ENCODE measurements at places on chromosomes 12 and 14.

- DNase-seq, result no peak
These were observed 296.0 kb downstream of the PCNX1 start for GRCh38 chr14:71203306-71203705.

DNA sequence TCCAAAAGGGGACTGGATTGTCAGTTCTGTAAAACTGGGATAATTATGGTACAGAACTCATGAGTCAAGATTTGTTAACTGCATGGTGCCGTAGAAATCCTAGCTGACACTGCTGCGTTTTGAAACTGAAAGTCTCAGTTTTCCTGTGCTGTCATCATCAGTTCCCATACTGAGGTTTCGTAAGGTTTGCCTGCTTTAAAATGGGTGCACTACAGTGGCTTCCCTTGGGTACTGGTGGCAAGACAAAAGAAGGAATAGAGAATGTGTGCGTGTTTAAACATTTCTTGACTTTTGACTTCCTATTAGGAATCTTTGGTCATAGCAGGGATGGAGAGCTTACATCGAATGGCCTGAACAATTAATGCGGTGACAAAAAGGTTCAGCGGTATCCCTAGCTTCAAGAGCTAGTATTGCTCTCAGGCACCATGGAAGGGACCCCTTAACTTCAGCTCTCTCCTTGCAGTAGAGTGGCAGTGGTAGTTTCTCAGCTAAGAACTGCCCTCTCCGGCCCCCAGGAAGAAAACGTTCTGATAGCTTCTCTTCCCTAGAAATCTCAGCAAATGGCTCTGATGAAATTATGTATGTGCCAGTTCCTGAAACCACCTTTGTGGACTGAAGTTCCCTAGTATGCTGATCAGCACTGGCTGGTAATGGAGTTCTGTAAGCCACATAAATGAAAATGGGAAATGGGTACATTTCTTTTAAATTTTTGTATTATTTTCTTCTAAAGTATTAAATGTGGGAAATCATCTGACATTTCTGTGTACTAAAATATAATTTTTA is 28.9 kb downstream of the ANO6 start:
- no peak for DNase-seq

GRCh38 chr12:115046805-115047204 is 362.8 kb upstream of the TBX3 start:
- no peak for DNase-seq

DNA sequence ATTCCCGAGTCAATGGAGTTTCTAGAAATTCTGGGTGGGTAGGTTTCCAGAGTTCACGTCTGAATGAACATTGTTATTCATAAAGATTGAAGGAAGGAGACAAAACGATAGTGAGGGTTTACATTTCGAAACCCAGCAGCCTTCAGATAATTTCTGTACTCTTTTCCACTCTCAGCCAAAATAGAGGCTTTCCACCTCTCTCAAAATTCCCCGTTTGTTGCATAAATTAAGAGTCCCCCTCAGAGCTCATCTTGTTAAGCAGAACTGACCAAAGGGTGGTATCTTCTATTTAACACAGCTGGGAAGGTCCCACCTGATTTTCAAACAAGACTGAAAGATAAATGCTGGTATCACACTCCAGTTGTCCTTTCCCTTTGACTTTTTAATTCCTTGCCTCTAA is 21.5 kb upstream of the YARS2 start:
- no peak for DNase-seq

- peak; percentile 62 for DNase-seq
These were observed 182.7 kb downstream of the KICS2 start for GRCh38 chr12:64039281-64039871.

DNA sequence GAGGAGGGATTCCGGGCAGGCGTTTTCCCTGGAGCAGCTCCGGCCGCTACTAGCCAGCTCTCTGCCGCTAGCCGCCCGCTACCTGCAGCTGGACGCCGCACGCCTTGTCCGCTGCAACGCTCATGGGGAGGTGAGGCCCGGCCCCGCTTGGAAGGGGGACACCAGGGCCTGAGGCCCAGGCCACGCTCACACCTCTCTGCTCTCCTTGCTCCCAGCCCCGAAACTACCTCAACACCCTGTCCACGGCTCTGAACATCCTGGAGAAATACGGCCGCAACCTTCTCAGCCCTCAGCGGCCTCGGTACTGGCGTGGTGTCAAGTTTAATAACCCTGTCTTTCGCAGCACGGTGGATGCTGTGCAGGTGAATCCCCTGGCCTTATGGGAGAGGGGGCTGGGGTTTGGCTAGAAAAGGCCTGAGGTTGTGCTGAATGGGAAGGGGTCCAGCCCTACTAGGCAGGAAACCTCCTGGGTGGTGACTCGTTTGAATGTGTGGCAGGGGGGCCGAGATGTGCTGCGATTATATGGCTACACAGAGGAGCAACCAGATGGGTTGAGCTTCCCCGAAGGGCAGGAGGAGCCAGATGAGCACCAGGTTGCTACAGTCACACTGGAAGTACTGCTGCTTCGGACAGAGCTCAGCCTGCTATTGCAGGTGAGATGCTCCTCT is 597 bp downstream of the RNF31 start:
- DNase-seq, result peak; percentile 36

DNA sequence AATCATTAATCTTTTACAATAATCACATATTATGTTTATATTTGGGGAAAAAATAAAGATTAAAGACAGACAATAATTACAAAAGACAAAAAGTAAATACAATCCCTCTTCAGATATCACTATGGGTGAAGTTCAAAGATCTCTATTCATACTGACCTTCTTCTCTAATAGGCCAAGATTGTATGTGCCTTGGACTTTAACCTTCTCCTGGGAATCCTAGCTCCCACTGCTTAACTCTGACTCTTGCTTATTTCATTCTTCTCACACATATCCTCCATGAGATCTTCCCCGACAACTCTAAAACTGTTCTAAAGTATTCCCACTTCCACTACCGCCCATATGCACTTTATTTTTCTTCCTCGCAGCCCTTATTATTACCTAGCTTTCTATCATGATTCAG is 83.8 kb downstream of the EEA1 start:
- DNase-seq, result no peak

DNA sequence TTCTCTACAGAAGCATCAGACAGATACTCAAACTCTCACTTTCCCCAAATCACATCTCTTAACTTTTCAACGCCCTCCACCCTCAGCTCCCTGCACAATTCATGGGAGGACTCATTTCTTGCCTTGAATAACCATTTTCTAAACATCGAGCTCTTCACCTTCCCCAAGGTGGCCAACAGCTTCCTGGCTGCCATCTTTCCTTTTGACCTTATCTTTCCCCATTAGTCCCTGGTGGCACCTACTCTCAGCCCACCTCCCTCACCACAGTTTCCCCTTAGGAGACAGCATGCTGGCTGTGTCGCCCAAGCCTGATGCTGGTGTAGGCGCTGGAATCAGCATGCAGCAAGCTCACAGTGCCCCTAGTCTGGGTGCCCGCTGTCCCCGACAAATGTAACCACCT is 8.4 kb upstream of the OAS1 start:
- DNase-seq, result no peak

DNA sequence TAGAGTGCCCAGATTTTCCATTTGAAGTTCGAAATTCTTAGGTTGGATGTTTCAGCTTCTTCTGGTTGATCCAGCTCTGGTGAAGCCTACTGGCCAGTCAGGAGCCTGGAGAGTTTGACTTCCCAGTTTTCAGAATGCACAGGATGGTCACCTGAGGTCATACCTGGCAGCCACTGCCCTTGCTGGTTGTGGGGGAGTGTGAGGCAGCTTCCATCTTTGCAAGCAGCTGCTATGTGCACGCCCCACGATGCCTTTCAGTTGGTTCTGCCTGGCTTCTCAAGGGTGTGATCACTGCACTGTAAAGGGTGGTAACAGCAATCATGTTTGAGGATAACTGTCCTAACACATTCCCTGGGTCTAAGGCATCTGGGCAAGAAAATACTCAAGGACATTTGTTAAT is 15.4 kb downstream of the CCDC92 start:
- no peak for DNase-seq

GRCh38 chr14:50560931-50561285 is 963 bp downstream of the ATL1 start:
- DNase-seq, result peak; percentile 86
